ENCODE measurements at places on chromosomes 3 and 15. TPM values are rescaled to one million over a fixed set of nuclear protein-coding genes. Genes with fewer than 3 reads are reported as not detected.

Gene NLGN1
- 26.0 TPM for total RNA-seq

Gene CPEB1
- total RNA-seq = 27.1 TPM

Gene GTF2E1
- total RNA-seq = 15.0 TPM

Gene ITIH3
- 22.0 TPM for total RNA-seq

Gene SI
- not detected for total RNA-seq

DNA sequence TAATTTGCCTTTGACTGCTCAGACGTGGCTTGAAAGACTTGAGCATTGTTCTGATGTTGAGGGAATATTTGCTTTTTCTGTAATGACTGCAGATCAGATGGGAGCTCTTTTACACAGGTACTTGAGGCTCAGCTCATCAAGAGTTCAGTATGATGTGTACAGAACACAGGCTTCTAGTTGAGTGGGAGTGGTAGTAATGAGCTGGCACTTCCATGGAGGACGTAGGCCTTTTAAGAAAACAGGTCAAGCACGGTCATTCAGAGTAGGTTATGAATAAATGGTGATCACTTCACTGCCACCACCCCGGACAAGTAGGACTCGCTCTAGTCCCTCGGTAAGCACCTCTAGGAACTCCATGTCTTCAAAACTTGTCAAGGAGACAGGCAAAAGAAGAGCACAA is 8.8 kb downstream of the EMC4 start:
- DNase-seq = no peak

GRCh38 chr3:109803274-109803673 is 465.9 kb upstream of the DPPA4 start:
- no peak for DNase-seq

DNA sequence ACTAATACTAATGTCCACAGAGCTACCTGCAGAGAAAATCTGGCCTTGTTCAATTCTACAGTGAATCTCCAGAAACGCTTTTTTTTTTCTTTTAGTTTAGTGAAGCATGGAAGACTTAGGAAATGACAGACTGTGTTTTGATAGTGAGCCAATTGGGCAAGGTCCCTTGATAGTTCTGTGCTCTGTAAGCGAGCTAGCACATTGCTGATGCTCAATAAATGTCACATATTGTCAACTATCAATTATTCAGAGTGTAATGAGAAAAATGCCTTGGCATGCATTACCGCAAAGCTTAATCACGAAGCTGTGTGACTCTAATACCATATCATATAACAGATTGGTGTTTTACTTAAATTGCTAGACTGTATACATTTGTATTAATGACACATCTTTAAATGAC is 5.2 kb upstream of the C3orf85 start:
- DNase-seq = no peak

GRCh38 chr3:58784425-58784824 is 117.9 kb upstream of the FAM3D start:
- DNase-seq = no peak

GRCh38 chr3:9314796-9315195 is 48.1 kb upstream of the THUMPD3 start:
- DNase-seq = no peak

Data from sciatic nerve (tissue), 2 donors.